Fibroblast of gingiva (primary cell): ENCODE measurements at places on chromosomes 2 and 18.

DNA sequence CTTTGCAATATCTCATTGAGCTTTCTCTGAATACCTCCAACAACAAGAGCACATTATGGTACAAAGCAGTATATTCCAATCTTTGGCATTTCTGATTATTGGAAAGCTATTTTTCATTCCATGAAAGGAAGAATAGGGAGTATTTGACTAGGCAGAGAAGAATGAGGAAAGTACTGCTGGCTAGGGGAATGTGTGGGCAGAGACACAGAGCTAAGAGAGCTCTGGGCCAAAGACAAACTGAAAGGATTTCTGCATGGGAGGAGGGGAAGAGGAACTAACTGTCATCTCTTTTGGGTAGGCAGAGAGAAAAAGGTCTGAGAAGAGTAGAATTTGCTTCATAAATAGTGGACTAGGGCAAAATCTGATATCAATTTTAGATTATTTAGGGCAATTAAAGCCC, 150.8 kb downstream of the CCDC85A start:
- no peak for DNase-seq

DNA sequence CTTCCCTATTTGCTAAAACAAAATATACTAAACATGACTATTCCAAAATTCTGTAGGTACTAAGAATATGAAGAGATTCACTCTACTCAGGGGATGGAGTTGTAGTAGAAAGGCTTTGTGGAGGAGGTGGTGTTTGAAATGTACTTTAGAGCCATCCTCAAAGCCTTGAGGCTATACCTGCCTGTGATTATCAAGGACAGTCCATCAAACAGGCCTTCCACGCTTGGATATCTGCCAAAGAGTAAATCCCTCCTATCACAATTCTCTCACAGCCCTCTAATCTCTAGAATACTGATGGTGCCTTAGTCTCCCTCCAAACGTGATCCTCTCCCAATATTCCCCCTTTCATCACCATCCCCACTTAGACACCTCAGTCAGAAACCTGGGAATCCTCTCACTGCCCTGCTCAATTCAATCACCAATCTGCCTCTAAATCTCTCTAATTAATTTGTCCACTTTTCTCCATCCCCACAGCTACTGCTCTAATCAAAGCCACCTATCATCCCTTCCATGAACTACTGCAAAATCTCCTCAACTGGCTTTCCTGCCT, 13.1 kb downstream of the SOS1 start:
- no peak for DNase-seq

GRCh38 chr2:61173116-61173515, 11.1 kb downstream of the C2orf74 start:
- DNase-seq: no peak

GRCh38 chr2:207530160-207531031, 634 bp downstream of the CREB1 start:
- peak; percentile 35 for DNase-seq

DNA sequence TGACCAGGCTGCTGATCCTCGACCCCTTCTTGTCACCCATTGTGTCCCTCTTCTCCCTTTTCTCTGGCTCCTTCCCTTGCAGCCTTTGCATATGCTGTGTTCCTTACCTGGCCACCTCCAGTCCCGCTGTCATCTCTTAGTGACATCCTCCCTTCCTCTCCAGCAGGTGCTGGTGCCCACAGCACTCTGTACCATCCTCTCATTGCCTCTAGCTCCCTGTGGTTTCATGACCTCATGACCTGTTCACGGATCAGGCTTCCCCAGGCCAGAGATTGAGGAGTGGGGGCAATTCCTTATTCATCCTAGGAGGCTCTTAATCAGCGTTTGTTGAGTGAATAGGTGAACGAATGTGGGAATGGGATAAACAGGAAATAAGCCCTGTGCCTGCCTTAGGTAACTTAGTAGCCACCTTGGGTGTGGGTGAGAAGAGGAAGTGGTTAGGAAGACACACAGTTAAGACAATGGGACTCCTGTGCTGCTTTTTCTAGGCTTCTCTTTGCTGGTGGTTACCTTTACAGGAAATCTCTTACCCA, 35.5 kb downstream of the ITGA6 start:
- DNase-seq: no peak

GRCh38 chr2:207133458-207133819, 32.3 kb downstream of the KLF7 start:
- no peak for DNase-seq

DNA sequence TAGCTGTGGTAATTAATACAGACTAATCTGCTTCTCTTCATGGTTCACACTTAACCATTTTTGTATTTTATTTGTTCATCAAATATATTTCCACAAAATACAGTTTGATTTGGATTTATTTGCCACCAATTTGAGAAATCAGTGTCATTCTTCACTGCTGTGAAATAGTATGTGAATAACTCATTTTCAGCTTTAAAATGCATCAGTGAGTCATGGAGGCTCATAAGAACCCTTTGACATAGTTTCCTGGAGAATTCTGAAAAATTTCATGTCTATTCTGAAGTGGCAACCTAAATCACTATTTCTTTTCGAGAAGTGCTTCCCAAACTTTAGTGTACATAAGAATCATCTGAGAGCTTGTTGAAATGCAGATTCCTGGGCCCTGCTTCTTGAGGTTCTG, 1026.7 kb upstream of the ACVR2A start:
- DNase-seq: peak; percentile 24

DNA sequence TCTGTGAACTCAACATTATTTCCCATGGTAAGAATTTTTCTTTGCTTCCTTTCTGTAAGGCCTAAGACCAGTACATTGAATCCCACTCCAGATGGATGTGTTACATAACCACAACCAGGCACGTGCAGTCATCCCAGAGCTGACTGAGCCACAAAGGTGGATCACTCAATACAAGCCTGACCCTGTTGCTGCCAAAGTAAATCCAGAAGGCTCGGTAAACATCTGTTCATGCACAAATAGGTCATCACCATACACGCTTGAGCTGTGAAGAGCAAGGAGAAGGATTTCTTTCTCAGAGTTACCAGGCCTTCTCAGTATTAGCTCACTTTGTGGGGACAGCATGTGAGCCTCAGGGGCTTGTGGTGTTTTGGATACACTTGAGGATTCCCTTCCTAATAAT, 791.4 kb upstream of the FANCL start:
- DNase-seq: no peak

- DNase-seq: no peak
Measured at GRCh38 chr2:239726091-239726591, 299.0 kb downstream of the NDUFA10 start.

GRCh38 chr2:149387411-149387810, 57.0 kb downstream of the LYPD6 start:
- no peak for DNase-seq
